ENCODE measurements at places on chromosomes 1 and 21.

DNA sequence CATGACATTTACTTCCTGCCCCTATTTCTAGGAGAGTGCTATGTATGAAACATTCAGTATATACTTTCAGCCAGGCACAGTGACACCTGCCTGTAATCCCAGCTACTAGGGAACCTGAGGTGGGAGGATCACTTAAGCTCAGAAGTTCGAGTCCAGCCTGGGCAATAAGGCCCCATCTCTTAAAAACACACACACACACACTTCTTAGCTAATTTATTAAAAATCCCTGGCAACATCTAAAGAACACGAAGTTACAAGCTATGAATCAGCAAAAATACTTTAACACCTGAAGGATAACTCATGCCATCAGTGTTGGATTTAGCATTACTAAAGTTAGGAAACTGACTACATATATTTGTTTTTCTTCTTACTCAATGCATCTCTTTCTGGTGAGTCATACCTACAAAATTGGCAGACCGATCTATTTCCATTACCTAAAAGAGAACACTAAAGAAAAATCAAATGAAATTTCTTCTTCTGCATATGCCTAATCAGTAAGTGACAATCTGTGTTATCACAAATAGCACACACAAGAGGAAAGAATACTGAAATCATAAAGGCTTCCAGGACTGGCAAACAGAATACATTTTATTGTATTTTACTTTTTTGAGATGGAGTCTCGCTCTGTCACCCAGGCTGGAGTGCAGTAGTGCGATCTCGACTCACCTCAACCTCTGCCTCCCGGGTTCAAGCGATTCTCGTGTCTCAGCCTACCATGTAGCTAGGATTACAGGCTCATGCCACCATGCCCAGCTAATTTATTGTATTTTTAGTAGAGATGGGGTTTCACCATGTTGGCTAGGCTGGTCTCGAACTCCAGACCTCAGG lies 41.4 kb downstream of the RNF115 start:
- DNase-seq = no peak

DNA sequence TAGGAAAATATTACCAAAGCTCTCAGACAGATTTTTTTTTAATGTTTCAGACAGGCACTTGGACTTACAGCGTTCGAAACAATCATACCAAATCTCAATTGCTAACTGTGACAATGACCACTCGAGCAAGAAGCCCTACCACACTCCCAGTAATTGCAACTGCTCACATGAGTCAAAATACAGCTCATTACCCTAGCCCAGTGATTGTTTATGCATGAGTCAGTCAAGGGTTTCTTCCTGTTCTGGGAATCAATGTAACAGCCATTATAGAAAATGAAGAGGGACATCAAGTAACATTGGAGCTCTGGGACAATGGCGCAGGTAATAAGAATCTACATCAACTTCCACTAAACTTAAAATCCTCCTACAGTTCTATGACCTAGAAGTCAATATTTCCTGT lies 56.1 kb upstream of the SH3GLB1 start:
- no peak for DNase-seq

DNA sequence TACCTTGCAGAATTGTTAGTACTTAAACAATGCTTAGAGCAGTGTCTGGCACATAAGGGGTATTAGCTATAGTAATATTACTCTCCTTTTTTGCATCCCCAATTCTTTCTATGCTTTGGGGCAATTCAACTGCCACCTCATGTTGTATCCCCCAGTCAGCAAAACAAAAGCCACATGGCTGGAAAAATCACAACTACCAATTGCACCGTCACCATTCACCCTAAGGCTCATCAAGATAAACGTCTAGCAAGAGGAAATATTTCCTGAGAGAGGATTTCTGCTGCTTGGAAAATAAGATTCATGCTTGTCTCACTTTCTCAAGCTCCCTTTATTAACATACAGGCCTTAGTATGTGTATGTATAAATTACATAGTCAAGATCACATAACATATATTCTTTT lies 12.1 kb upstream of the TLR5 start:
- no peak for DNase-seq

DNA sequence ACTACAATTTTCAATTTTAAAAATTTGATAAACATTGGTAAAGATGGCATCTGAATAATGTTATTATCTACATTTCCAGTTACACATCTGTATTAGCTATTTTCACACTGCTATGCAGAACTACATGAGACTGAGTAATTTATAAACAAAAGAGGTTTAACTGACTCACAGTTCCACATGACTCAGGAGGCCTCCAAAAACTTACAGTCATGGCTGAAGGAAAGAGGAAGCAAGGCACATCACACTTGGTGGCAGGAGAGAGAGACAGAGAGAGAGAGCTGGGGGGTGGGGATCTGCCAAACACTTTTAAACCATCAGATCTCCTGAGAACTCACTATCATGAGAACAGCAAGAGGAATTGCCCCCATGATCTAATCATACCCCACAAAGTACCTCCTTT lies 850.0 kb downstream of the LTN1 start:
- DNase-seq = no peak

- no peak for DNase-seq
Observed at GRCh38 chr21:28805885-28806284, 186.8 kb downstream of the LTN1 start.

DNA sequence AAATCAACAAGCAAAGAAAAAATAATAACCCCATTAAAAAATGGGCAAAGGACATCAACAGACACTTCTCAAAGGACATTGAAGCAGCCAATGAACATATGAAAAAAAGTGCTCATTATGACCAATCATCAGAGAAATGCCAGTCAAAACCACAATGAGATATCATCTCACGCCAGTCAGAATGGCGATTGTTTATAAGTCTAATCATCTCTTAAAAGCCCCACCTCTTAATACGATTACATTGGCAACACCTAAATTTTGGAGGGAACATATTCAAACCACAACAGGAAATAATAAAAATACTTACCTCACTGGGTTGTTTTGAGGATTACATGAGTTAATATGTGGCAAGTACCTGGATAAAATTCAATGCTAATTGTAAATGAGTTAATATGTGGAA lies 57.1 kb upstream of the PLPPR4 start:
- DNase-seq = no peak

DNA sequence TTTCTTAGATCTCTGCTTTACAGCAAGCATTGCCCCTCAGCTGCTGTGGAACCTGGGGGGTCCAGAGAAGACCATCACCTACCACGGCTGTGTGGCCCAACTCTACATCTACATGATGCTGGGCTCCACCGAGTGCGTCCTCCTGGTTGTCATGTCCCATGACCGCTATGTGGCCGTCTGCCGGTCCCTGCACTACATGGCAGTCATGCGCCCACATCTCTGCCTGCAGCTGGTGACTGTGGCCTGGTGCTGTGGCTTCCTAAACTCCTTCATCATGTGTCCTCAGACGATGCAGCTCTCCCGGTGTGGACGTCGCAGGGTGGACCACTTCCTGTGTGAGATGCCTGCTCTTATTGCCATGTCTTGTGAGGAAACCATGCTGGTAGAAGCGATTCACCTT lies 33.4 kb upstream of the OR2B11 start:
- no peak for DNase-seq

GRCh38 chr1:20147846-20148570 lies 8.9 kb downstream of the PLA2G2F start:
- no peak for DNase-seq

DNA sequence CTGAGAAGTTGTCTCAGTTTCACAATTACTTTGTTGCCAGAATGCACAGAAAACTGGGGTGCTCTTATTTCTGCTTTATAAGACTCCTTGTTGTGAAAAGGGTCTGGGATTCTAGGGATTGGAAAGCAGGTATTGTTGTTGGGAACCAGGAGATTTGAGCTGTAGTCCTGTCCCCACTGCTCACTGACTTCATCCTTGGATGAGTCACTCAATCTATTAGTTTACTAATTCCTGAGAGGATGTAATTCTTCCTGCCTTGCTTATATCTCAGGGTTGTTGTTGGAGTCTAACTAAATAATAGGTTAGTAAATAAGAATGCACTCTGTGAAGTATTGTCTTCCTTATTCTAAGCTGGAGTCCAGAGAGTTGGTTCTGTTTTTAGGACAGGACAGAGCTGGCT lies 172.5 kb upstream of the GALNT2 start:
- no peak for DNase-seq

DNA sequence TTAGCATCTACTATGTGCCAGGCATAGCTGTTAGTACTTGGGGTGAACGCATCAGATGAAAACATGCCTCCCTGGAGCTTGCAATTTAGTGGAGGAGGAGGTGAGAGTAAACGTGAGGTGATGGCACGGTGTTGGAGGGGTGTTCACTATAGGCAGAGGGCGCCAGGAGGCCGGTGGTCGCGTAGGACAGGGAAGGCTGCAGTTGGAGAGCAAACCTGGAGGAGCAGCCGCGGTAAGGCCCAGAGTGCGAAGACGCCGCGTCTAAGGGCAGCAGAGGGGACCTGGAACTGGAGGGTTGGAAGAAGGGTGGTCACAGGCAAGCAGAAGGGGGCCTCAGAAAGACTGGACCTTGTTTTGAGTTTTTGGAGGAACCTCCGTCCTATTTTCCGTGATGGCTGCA lies 30.2 kb upstream of the TRIM17 start:
- DNase-seq = no peak

- DNase-seq = no peak
Observed at GRCh38 chr21:37800057-37800455, 116.2 kb downstream of the KCNJ6 start.

DNA sequence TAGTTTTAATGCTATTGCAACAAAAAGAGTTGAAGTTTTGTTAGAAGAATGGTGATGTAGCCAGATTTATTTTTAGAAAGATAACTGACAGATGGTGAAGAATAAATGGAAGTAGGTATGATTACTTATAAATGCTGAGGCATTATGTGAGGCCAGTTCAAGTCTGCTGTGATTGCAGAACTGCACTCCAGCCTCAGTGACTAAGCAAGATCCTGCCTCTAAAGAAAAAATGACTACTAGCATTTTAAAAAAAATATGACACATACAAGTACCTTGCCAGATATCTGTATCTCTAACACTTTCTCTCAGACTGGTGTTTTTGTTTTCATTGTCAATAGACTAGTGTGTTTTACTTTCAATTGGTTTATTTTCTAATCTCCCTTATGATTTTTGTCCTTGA lies 1242.4 kb upstream of the ADGRL4 start:
- DNase-seq = no peak

DNA sequence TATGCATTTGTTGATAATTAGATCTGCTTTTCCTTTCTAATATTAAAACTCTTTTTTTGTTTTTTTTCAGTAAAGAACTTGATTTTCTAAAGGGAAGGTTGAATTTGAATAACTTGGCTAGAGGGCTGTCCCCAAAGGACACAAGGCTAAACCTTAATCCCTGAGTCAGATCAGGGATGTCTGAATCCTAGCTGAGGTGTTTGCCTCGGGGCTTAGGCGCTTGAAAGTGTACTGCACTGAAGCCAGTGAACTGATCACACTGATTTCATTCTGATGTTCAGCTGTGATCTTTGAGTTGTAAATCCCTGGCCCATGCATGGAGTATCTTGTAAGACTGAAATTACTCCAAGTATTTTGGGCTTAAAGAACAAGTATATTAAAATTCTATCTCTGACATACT lies 42.8 kb downstream of the MTR start:
- no peak for DNase-seq

- peak; percentile 4 for DNase-seq
Observed at GRCh38 chr1:113390871-113391648, 745 bp downstream of the MAGI3 start.

GRCh38 chr1:46532498-46533178 lies 18.8 kb downstream of the KNCN start:
- DNase-seq = no peak

GRCh38 chr1:41355761-41356160 lies 5.5 kb upstream of the FOXO6 start:
- no peak for DNase-seq

GRCh38 chr1:228986093-228986904 lies 251.0 kb downstream of the RHOU start:
- DNase-seq = no peak

GRCh38 chr1:245869847-245870246 lies 637.2 kb downstream of the SMYD3 start:
- no peak for DNase-seq

- no peak for DNase-seq
Observed at GRCh38 chr1:156383023-156383422, 14.0 kb downstream of the RHBG start.

GRCh38 chr21:42695697-42696380 lies 42.4 kb downstream of the PDE9A start:
- no peak for DNase-seq

DNA sequence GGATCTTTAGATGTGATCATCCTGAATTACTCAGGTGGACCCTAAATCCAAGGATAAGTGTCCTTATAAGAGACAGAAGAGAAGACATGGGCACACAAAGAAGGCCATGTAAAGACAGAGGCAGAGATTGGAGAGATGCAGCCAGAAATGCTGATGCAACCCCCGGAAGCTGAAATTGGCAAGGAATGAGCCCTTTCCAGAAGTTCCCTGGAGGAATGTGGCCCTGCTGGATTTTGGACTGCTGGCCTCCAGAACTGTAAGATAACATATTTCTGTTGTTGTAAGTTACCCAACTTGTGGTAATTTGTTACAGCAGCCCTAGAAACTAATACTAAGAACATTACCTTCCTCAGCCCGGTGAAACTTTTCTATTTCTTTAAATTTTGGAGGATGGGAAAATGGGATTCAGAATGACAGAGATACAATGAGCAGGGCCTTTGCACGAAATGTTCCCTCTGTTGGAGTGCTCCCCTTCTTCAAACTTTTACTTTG lies 11.2 kb upstream of the PLPP3 start:
- no peak for DNase-seq

- no peak for DNase-seq
Observed at GRCh38 chr1:222375701-222376100, 172.2 kb downstream of the HHIPL2 start.

DNA sequence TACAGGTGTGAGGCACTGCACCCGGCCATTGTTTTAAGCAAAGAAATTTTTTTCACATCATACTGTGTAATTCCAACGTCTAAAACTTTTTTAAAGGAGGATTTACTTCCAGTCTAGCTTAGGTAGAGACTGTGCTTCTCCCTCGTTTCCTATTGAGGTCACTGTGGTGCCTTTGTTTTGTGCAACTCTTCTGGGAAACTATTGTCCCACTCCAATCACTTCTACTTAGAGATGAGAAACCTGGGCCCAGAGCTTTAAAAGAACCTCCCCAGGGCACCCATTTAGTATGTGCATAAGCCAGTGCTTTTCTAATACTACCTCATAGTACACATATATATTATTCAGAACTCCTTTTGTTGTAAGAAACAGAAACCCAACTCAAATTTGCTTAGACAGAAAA lies 120.0 kb upstream of the ZNF644 start:
- DNase-seq = no peak

- no peak for DNase-seq
Observed at GRCh38 chr1:212683357-212683722, 16.3 kb downstream of the BATF3 start.

- DNase-seq = no peak
Observed at GRCh38 chr21:43613755-43614638, 45.3 kb downstream of the HSF2BP start.
